Neuronal stem cell (in vitro differentiated cells): ENCODE measurements at places on chromosomes 1 and 21.

DNA sequence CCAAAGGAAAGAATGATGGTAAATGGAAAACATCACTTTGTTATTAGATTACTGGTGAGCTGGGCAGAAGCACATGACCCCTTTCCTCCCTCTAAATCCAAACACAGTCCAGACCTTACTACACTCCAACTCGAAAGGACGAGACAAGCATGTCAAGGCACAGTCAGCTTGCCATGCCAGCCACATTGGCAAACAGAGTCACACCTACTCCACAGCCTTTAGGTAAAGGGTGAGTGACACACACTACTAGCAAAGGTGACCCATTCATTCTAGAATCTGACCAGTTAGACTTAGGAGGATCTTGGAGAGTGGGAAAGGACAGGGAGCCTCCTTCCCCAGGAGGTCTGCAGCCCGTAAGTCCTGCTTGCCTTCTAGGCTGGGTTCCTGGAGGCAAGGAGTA, 3.0 kb downstream of the SLC44A3 start:
- DNase-seq: no peak

GRCh38 chr1:216812966-216813365, 89.7 kb upstream of the ESRRG start:
- no peak for DNase-seq

DNA sequence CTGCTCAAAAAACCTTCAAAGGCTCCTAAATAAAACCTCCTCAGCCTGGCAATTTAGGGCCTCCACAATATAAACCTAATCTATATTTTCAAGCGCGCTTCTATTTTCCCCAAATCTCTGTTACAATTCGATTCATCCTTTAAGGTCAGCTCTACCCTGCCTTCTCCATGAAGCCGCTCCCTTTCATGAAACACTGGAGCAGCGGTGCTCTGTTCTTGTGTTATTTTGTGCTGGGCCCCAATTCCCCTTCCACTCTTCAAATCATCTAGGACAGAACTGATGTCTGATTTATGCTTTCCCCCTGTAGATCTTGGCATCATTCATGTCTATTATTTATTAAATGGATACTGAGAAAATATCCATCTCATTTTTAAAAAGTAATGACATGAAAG, 6.9 kb downstream of the ERRFI1 start:
- DNase-seq: no peak

- DNase-seq: no peak
Observed at GRCh38 chr1:10973552-10973951, 38.9 kb upstream of the TARDBP start.

GRCh38 chr1:94325377-94326302, 88.3 kb upstream of the ARHGAP29 start:
- no peak for DNase-seq

DNA sequence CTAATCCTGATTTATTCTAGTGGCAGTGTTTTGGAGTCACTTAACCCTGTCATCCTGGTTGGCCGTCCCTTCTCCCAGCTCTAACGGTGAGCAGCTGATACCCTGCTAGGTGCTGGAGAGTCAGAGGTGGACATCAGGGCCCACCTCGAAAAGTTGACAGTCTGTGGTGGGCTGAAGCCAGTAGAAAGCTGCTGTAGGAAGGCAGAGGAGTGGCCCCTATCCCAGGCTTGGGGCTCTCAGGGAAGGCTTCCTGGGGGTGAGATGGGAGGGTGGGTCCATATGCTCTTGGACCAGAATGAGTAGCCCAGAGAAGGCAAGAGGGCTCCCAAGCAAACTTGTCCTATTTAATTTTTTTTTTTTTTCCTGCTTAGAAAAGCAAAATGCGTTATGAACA, 475 bp upstream of the RPL5 start:
- no peak for DNase-seq

GRCh38 chr1:204480515-204480914, 14.1 kb downstream of the PIK3C2B start:
- no peak for DNase-seq

DNA sequence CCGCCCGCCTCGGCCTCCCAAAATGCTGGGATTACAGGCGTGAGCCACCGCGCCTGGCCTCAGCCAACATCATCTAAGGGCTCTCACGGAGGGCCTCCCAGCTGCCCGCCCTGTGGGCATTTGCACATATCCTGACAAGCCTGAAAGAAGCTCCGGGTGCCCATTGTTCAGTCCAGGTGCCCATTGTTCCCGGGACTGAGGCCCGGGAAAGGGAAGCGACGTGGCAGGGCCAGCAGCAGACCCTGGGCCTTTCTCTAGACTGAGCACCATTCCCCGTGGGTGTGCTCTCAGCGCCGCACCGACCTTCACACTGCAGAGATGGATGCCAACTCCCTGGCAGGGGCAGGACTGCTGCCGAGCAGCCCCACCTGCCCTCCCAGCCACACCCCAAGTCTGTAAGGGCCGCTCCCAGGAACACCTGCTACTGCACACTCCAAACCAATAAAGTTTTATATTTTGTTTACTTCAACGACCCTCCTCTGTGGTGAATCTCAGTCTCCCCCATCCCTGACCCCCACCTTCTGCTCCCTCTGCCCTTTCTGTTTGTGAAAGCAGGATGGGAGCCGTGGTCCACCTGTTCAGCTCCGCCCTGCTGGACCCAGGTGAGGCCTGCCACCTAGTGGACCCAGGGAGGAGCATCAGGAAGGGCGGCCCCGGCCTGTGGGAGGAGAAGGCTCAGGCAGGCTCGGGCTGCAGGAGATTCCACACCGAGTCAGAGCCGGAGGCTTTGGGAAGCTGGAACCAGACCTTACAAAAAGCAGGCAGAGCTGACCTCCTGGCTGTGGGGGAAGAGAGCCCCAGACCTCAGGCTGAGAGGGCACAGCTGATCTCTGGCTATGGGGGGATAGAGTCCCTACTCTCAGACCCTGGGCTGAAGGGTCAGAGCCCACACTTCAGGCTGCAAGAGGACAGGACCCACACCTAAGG, 1.1 kb upstream of the TMEM82 start:
- DNase-seq: no peak

DNA sequence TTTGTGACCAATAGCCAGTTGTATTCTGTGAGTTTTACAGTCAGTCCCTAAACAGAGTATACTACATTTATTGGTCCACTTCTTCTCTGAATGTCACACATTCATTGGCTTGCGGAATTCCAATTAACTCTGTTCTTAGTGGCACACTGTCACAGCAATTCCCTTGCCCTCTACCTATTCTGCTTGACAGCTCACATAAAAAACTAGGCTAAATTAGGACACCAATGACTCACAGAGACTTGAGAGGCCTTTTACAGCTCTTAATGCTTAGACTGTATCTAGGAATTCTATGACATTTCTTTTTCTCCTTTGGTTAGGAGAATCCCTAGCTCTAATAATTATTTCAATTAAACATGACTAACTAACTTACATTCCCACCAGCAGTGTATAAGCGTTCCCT, 104.1 kb downstream of the NEGR1 start:
- DNase-seq: peak; percentile 4

- DNase-seq: no peak
Observed at GRCh38 chr1:208189183-208189582, 55.0 kb downstream of the PLXNA2 start.

- no peak for DNase-seq
Observed at GRCh38 chr1:145992502-145992936, 3.9 kb downstream of the TXNIP start.

GRCh38 chr1:18099026-18099425, 8.6 kb upstream of the IGSF21 start:
- no peak for DNase-seq

- no peak for DNase-seq
Observed at GRCh38 chr1:113683384-113684152, 75.7 kb downstream of the PHTF1 start.

DNA sequence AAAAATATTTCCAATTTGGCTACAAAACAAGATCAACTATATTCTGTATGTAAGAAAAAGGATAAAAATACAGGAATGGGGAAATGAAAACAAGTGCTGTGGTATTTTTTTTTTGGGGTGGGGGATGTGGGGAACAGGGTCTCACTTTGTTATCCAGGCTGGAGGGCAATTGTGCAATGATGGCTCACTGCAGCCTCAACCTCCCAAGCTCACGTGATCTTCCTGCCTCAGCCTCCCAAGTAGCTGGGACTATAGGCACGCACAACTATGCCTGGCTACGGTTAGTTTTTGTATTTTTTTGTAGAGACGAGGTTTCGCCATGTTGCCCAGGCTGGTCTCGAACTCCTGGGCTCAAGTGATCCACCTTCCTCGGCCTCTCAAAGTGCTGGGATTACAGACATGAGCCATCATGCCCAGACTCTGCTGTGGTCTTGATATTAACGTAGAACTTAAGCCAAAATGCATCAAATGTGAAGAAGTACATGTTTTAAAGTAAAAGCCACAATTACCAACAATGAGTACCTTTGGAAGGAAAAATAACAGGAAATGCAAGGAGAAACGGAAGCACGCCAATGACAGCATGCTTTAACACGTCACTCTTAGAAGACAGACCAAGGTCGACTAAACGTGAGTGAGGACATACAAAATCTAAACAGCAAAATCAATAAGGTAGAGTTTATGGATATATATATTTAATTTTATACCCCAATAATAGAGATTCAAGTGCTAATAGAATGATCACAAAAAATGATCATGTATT, 8.8 kb upstream of the ABCB10 start:
- no peak for DNase-seq

DNA sequence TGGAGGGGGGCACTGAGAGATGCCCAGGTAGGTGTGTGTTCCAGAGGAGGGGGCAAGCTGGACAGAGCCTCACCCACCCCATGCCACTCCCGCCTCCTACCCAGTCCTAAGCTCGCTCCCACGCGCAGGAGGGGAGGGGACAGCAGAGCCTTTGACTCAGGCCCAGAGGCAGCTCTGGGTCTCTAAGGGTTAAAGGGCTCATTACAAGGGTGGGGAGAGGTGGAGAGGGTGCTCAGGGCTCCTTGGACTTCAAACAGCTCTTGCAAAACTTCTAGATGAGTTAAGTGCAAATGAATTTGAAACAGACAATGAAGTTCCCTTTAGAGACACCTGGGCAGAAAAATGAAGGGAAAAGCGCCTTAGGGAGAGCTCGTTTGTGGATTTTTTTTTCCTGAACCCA, 104.2 kb upstream of the CASZ1 start:
- no peak for DNase-seq

- no peak for DNase-seq
Observed at GRCh38 chr1:192906334-192906733, 97.5 kb downstream of the RGS2 start.

GRCh38 chr1:90593312-90593711, 123.8 kb downstream of the BARHL2 start:
- no peak for DNase-seq

DNA sequence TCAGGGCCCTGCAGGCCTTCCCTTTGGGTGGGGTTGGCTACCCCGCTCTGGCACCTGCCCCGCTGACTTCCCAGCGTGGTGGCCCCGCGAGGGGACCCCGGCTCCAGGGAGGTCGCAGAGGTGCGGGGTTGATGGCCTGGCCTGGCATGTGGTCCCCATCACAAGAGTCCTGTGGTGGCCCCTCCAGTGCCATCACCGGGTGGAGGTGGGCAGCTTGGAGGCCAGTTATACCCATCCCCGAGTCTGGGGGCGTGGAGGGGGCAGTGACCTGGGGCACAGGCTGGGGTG, 26.8 kb downstream of the PRMT2 start:
- DNase-seq: no peak

GRCh38 chr1:108478429-108479015, 28.4 kb downstream of the NBPF6 start:
- no peak for DNase-seq

- DNase-seq: peak; percentile 31
Observed at GRCh38 chr1:147651466-147651865, 18.9 kb downstream of the ACP6 start.

- DNase-seq: no peak
Observed at GRCh38 chr1:197181982-197182381, 35.5 kb upstream of the ASPM start.

- DNase-seq: no peak
Observed at GRCh38 chr1:224408294-224408590, 26.4 kb downstream of the WDR26 start.

DNA sequence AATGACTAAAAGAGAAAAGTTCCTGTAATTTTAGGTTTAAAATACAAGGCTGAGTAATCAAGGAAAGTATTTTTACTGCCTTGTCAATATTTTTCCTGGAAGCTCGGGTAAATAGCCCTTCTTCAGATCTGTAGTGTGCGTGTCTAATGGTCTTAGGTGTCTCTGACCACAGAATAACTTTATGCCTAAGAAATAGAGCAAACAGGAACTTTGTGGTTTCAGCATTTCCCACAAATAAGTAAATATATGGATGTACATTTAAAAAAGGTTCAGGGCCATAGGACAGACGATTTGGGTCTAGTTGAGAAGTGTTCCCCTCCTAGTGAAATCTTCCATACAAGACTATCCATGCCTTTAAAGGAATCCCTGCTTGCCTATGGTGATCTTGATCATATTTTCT, 107.0 kb downstream of the ZC3H11B start:
- no peak for DNase-seq

GRCh38 chr1:224785040-224785328, 144.5 kb upstream of the DNAH14 start:
- no peak for DNase-seq
